ENCODE measurements at places on chromosomes 2 and 18.

GRCh38 chr2:226378753-226379705 is 420.6 kb downstream of the IRS1 start:
- no peak for DNase-seq

GRCh38 chr2:214029190-214029589 is 381.7 kb upstream of the VWC2L start:
- no peak for DNase-seq

- DNase-seq, result no peak
These were observed 80.9 kb upstream of the IGFBP5 start for GRCh38 chr2:216776066-216776850.

- DNase-seq, result no peak
These were observed 11.3 kb upstream of the TMEM214 start for GRCh38 chr2:27021253-27022049.

GRCh38 chr18:45608400-45608799 is 6.9 kb upstream of the SLC14A2 start:
- DNase-seq, result no peak
